ENCODE measurements at places on chromosomes 7 and 10.

DNA sequence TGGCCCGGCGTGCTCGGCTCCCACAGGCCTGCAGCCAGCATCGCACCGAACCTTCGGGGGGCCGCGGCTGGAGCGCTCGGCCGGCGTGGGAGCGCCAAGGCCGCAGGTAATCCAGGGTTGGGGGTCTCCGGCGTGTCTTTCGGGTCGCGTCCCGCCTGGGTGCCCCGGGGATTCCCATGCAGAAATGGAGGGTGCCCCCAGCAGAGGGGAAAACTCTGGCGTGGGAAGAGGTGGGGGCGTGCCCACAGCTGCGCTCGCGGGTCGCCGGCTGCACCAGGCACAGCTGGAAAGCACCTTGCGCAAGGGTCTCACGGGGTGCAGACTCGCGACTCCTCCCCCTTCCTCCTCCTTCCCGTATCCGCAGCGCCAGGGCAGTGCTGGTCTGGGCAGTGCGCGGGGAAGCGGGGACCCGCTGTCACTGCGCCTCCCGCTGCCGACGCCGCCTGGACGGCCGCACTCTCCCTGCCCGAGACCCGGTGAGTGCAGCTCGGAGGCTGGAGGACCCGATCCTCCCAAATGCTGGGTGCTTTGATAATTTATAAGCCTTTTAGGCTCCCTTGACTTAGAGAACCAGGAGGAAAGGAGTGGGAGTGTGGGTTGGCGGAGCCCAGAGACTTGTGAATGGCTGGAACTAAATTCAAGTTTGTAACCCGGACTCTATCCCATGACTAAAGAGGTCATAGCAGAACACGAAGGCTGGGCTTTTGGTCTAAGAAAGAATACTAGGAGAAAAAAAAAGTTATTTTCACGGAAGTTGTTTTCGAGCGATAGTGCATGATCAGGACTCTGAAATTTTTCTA lies 489 bp downstream of the MAP3K8 start:
- peak; percentile 87 for DNase-seq

GRCh38 chr7:127527561-127527960 lies 57.8 kb downstream of the GCC1 start:
- no peak for DNase-seq

- DNase-seq: no peak
Measured at GRCh38 chr10:75548356-75548755, 116.9 kb downstream of the LRMDA start.

DNA sequence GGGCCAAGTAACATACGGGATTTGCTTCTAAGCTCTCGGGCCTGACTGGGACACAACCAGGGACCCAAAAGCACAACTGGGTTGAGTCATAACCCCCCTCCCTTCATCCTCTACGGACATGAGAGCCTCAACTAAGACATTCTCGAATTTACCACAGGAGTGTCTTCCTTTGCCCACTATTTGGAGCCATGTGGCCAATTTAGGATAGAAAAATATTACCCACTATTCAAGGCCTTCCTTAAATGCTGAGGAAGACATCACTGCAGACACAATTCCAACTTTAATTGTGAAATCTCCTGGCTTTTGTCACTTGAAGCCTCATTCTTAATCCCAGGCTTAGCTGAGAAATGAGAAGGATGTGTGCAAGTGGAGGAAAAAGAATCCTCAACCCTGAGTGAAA lies 11.8 kb downstream of the CTBP2 start:
- no peak for DNase-seq

DNA sequence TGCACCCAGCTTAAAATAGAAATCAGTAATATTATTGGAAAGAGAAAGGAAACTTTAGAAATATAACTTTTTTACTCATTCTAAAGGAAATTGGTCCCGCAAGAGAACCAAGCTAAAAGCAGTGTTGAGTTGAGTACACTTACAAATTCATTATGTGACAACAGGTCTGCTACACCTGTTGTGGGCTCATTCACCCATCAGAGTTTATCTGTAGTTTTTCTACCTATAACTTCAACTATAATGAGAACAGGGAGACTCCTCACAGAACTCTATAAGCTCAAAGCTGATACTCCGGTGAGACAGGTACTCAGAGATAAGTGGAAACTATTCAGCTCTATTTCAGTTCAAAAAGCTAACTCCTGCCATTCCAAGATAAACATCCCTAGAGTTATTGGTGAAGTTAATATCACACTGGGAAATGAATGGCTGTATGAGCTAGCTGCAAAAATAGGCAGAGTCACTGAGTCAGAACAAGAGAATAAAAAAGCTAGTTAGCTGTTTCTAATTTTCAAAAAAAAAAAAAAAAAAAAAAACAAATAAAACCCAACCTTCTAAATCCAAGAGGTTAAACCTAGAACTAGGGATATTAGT lies 121.3 kb downstream of the PPP1R3A start:
- DNase-seq: no peak

DNA sequence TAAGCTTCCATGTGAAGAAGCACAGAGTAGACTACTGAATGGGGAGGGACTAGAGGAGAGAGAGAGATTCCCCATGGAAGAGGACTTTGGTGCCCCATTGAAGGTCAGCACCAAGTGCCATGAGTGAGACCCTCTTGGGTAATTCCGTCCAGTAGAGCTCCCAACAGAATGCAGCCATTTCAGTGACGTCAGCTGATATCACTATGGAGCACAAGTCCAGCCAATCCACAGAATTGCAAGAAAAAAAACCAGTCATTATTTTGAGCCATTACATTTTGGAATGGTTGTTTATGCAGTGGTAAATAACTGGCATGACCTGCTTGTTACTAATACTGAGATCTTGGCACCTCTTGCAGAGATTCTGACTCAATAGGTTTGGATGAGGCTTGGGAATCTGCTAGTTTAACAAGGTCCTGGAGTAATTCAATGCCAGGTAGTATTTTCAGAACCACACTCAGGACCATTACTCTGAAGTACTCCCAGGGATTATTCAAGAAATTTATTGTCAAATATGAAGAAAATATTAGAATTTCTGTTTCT lies 52.6 kb upstream of the SP8 start:
- no peak for DNase-seq

DNA sequence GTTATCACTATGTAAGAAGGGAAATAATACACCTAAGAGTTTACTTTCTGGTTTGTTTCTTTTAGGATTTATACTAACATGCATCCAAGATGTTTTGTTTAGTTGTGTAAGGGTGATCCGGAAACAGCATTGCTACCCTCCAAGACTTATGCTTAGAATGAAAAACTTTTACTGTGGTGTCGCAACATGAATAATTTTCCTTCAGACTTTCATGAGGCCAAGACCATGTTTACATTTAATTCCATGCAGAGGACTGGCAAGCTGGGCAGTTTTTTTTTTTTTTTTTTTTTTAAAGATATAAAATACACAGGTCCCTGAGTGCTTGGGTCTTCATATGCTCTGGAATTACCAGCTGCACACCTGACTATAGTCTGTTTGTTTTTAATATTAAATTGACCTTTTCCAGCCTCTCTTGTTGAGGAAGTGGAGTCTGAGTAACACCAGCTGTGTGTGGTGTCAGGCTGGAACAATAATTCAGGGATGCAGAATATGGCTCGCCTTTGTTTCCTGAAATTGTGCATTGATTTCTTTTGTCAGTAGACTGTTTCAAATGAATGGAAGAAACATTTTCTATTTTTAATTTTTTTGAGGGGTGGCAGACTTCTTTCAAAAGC lies 81.7 kb downstream of the ST7 start:
- DNase-seq: peak; percentile 41
